ENCODE measurements at places on chromosomes 1 and 21.
A peak's percentile ranks its signal among the peaks of the same experiment; 100 is the strongest.

DNA sequence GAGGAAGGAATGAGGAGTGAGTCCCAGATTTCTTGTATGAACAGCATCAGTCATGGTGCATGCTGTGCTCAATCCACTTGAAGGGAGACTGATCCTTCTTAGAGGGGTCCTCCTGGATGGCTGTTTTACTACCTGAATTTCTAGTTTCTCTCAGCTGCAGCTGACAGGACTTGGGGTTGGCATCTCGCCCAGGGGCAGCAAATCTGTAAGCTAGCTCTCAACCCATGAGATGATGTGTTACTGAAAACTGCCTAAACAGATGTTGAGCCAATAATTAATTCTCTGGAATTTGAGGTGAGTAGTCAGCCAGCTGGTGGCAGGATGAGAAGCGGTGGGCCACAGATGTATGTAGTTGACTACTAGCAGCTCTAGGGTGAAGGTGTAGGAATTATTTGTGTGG, 19.6 kb downstream of the BACH1 start:
- peaks cover 67% of the 10 kb centered on the region for H3K4me1 ChIP-seq
- peaks cover 10% of the 10 kb centered on the region for H3K36me3 ChIP-seq
- no peak overlapping the region for H3K27ac ChIP-seq
- no peaks in the 10 kb centered on the region for H3K27me3 ChIP-seq
- H3K4me3 ChIP-seq: no peak overlapping the region

GRCh38 chr1:226974544-226975258, 34.6 kb downstream of the COQ8A start:
- peaks cover 30% of the 10 kb centered on the region for H3K4me1 ChIP-seq
- no peak overlapping the region for H3K4me3 ChIP-seq
- H3K27ac ChIP-seq: peak overlapping the region; percentile 89
- H3K27me3 ChIP-seq: no peaks in the 10 kb centered on the region
- DNase-seq: peak; percentile 76

DNA sequence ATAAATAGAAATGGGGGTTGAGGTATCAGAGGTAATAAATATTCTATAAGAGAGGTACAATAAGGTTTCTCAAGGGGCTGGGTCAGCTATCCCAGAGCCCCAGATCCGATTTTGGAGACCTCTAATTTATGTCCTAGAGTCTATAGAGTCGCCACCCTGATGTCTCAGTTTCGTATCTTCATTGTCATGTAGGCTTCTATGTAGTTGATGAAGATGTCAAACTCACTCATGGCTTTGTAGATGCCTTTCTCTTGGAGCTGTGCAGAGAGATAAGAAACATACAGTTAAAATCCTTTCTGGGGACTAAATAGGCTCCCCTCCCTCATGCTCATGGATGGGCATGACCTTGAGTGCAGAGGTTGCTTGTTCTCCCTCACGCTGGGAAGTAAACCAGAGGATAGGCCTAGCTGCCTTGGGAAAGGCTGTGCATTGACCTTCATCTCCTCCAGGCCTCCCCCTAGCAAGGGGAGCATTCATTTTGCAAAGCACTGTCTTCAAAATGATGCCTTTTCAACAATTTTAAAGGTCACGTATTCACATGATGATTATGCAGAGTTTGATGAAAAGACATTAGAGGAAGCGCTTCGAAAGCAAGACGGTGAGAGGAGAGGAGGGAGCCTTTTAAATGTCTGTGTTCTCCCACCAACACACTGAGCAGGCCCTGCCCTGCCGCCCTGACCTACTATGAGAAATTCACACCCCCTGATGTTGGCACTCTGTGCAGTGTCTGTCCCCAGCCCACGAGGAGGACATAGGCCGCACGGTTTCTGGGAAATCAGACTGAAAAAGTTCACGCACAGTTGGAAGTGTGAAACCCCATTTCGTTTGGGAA, 1.9 kb upstream of the IL19 start:
- H3K27ac ChIP-seq: no peak overlapping the region
- H3K4me3 ChIP-seq: no peak overlapping the region
- H3K4me1 ChIP-seq: no peaks in the 10 kb centered on the region
- H3K27me3 ChIP-seq: peaks cover 6% of the 10 kb centered on the region
- H3K36me3 ChIP-seq: no peaks in the 10 kb centered on the region
- DNase-seq: no peak

- H3K4me1 ChIP-seq: peaks cover 43% of the 10 kb centered on the region
- H3K36me3 ChIP-seq: no peaks in the 10 kb centered on the region
These were observed 67.4 kb upstream of the CASZ1 start for GRCh38 chr1:10863886-10864285.

GRCh38 chr1:80640978-80641377, 1159.8 kb upstream of the ADGRL2 start:
- no peaks in the 10 kb centered on the region for H3K4me1 ChIP-seq
- no peaks in the 10 kb centered on the region for H3K36me3 ChIP-seq
- no peaks in the 10 kb centered on the region for H3K27me3 ChIP-seq
- DNase-seq: no peak
- H3K4me3 ChIP-seq: no peak overlapping the region

DNA sequence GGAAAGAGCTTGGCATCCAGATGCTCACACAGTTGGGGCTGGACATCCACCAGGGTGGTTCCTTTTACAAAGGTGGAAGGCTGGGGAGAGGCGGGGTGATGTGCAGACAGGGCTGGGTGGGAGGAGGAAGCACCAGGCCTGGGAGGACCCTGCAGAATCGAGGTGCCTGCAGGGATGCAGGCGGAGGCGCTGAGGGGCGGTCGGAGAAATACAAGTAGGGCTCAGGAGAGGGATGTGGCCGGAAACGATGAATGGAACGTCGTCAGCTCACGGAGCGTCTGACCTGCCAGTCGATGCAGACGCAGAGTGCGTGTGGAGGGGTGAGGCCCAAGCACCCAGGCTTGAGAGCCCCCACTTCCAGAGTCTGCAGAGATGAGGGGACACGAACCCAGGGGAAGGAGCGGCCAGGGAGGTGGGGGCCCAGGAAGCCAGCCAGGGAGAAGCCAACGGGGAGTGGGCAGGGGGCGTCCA, 63.4 kb downstream of the TRIM11 start:
- DNase-seq: peak; percentile 14
- H3K4me3 ChIP-seq: no peak overlapping the region
- H3K36me3 ChIP-seq: no peaks in the 10 kb centered on the region
- no peak overlapping the region for H3K27ac ChIP-seq

DNA sequence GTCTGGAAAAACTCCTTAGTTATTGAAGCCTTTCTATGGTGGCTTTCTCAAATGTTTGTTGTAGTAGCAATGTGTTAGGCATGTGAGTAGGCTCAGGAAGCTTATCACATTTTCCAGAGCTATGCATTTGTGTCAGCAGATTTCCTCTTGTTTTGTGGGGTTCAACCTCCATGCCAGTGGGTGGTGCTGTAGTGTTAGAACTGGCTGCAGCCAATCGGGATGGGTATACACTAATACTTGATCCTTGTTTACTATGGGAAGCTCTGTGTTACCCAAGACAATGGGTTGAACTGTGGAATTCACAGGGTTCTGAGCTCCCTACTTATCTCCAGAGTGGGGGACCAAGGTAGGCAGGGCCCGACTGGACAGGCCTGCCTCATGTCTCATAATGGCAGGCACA, 348.5 kb upstream of the ADAMTS5 start:
- no peaks in the 10 kb centered on the region for H3K27me3 ChIP-seq
- no peak overlapping the region for H3K27ac ChIP-seq
- peaks cover 25% of the 10 kb centered on the region for H3K4me1 ChIP-seq
- no peak overlapping the region for H3K4me3 ChIP-seq

- H3K4me1 ChIP-seq: no peaks in the 10 kb centered on the region
- DNase-seq: no peak
- H3K36me3 ChIP-seq: no peaks in the 10 kb centered on the region
- H3K27me3 ChIP-seq: peaks cover 3% of the 10 kb centered on the region
- no peak overlapping the region for H3K4me3 ChIP-seq
- H3K27ac ChIP-seq: no peak overlapping the region
These were observed 174.3 kb downstream of the NEK7 start for GRCh38 chr1:198330982-198331615.

DNA sequence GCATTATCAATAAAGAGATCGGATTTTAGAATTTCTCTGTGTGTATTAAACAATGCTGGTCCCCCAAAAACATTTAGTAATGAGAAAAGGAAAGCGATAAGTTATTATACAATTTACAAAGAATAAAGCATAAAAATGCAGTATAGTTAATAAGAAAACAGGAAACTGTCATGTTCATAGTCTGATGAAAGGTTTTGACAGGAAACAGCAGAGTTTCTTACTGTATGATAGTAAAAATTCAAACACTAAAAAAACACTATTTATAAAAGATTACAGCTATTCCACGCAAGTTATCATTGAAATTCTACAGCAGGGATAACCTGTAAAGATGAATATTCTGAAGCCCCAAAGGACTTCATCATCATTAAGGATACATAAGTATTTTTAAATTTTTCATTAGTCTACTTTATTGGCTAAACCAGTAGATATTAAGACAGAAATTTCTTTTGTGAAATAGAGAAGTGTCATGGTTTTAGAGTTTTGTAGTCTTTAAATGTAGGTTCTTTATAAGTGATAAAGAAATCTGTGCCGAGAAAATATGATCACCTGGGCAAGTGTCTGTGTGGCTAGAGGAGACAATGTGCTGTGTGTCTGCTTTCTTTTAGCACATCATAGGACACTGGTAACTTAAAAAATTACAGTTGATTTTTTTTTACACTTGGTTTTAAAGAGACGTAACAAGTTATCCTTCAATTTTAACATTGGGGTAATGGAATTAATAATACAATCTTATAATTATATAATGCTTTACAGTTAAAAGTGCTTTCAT, 49.7 kb upstream of the GFI1 start:
- H3K4me1 ChIP-seq: no peaks in the 10 kb centered on the region
- H3K27ac ChIP-seq: no peak overlapping the region
- H3K36me3 ChIP-seq: no peaks in the 10 kb centered on the region
- no peaks in the 10 kb centered on the region for H3K27me3 ChIP-seq
- no peak overlapping the region for H3K4me3 ChIP-seq

DNA sequence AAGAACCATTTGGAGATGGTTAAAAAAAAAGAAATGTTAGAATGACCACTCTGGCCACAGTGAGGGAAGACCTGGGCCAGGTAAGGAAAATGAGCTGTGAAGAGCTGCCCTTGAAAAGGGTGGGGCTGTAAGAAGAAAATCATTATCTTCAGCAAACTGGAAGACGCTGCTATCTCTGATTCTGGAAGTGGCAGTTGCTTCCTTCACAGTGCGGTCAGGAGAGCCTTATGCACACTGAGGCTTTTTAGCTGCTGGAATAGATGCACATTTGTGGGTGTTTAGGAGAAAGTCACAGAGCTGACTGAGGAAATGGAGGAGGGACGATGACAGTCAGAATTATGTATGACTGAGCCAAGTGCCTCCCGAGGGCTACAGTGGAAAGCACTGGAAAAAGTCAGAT, 91.6 kb downstream of the TBX19 start:
- H3K27me3 ChIP-seq: no peaks in the 10 kb centered on the region
- H3K36me3 ChIP-seq: no peaks in the 10 kb centered on the region
- H3K4me3 ChIP-seq: no peak overlapping the region
- no peaks in the 10 kb centered on the region for H3K4me1 ChIP-seq
- DNase-seq: no peak

Data from tibial artery (tissue), 4 donors.